ELR (cell line): ENCODE measurements at places on chromosomes 12 and 14.
A peak's percentile ranks its signal among the peaks of the same experiment; 100 is the strongest.

DNA sequence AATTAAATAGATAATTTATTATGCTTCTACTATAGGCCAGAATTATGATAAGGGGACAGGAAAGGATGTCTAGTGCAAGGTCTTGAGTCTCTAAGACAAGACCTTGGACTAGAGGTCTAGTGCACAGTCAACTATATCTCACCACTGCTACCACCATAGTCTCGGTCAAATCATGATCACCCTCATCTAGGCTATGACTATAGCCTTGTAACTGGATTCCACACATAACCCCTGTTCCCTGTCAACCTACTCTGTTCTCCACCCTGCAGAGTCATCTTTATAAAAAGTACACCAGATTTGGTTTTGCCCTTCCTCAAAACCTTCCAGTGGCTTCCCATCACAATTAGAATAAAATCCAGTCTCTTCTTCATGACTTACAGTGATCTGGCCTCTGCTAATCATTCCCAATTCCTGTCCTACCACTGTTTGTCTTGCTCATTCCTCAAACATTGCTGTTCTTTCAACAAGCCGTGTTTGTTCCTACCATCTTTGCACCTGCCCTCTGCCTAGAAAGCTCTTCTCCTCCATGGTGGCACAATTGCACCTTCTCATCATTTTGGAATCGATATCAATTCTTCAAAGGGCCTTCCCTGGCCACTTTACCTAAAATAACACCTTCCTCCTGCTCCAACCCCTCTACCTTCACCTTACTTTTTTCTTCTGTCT, 169.4 kb downstream of the FOXN3 start:
- DNase-seq: no peak

DNA sequence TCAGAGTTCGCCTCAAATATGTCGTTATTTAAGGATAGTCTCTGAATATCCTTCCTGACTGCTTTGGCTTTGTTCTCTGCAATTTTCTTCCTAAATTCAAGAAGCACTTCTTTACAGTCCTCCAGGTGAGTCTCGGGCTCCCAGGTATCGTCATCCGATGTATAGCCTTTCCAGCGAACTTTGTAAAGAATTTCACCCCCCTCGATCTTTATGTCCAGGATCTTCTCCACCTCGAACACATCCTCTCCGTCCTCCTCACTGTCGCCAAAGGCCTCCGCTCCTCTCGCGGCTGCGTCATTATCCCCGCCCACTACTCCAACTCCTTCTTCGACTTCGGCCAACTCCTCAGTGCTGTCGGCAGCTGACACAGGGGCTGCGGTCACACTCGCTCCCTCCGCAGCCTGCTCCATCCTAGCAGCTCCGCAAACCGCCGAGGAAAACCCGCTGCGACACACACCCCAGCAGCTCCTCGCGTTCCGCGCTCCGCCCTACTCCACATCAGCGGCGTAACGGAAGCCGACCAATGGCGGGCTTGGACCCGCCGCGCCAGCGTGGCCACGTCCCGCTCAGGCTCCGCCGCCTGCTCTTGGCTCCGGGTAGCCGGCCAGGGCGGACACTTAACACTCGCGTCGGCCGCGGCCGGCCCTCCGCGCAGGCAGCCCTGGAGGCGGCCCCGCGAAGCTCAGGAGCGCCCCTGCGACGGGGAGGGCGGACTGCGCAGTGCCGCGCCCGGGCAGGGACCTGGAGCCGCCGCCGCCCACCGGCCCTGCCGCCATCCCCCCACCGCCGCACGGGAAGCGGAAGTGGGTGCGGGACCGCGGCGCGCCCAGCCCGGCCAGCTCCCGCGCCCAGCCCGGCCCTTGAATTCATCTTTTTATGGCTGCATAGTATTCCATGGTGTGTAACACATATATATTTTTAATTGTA, 4.1 kb downstream of the CD163L1 start:
- DNase-seq: no peak

DNA sequence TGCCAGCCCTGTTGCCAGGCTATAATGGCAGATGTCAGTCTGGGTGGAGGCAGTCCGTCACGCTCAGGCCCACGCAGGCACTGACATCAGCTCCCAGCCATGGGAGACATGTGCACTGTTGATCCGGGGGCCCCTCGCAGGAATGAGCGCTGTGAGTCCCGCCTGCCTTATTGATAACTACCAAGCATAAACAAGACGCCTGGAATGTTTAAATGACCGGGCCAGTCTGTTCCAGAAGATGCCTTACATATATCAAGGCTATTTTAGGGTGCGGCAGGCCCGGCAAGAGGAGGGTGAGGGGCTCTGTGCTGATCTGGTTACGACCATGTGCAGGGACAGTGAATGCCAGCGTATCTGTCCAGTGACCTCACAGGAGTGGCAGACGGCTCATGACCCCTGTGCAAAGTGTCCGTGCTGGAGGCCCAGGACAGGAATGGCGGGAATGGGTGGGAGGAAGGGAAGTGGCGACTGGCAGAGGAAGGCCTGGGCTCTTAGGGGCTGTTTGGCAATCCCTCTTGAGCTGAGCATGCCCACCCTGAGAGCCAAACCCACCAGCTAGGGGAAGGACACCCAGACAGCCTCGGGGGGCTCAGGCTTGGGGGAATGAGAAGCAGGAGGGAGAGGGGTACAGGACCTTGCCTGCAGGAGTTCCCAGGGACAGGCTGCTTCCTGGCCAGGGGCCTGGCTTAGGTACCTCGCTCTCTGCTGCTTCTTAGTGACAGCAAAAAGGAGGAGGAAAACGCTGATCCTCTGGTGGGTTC, 49.3 kb downstream of the DLK1 start:
- no peak for DNase-seq

DNA sequence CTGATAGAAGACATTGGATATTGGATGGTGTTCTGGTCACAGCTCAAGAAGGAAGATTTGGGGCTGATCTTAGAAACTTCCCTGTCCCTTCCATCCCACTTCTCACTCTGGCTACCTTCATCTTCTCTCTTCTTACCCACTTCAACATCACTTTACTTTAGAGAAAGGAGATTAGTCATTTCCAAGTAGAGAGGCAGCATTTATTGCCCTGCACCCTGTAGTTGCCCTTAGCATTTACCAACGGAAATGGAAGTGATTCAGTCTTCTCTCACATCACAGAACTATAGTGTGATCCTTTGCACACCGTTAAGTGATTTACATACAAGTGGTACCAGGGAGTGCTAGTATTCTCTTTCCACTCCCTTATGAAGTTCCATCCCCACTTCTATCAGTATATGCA, 52.4 kb downstream of the PHLDA1 start:
- peak; percentile 92 for DNase-seq

GRCh38 chr12:57865084-57865751, 18.7 kb upstream of the CTDSP2 start:
- DNase-seq: peak; percentile 90

DNA sequence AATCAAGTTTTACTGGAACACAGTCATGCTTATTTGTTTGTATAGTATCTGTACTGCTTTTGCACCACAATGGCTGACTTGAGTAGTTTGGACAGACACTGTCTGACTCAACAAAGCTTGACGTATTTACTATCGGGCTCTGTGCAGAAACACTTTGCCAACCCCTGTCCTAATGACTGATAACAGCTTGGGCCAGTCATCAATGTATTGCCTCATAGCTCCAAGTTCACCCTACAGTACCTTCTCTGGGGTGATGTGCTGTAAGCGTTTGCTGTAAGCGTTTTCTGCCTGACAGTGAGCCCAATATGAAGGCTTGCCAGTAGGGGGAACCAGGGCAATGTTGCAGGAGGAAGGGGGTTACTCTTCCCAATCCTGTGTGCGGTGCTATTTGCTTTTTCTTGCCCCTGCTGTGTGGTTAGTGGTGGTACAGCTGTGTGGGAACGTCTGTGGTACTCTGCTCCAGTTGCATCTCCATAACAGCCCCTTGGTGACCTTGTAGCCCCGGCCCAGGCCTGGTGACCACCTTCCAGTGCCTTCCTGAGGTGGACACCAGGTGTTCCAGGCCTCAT, 5.4 kb upstream of the CCDC177 start:
- peak; percentile 62 for DNase-seq

GRCh38 chr12:96069511-96070231, 34.3 kb upstream of the LTA4H start:
- DNase-seq: no peak

DNA sequence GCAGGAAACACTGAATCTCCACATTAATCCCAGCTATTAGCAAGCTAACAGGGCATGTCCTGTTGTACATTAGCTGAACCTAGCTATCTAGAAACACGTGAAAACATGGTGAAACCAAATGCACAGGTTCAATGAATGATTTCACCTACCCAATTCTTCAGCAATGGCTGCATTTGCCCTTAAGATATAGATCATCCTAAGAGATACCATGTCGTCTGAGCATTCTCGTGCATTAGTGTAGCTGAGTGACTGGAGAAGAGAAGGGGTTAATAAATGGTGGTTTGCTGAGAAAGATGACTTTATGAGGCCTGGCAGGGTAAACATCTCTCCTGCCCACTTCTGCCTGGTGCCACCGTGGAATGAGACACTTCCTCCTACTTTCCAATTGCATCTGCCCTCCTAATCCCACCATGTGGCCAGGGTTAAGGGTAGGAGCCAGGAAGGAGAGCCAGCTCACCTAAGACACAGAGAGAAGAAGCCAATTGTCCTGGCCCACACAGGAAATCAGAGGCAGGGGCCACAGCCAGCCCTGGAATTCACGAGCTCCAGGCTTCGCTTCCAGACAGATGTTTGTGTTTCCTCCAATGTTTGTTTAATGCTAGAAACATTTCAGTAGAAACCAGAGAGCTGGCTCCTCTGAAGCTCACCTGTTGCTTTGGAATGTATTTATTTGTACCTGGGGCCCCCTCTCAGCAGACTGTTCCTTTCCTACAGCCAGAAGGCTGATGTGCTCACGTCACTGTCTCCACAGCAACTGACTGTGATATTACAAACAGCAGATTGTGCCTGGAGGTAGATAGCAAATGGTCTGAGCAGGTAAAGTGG, 126.0 kb upstream of the PARP11 start:
- DNase-seq: no peak

DNA sequence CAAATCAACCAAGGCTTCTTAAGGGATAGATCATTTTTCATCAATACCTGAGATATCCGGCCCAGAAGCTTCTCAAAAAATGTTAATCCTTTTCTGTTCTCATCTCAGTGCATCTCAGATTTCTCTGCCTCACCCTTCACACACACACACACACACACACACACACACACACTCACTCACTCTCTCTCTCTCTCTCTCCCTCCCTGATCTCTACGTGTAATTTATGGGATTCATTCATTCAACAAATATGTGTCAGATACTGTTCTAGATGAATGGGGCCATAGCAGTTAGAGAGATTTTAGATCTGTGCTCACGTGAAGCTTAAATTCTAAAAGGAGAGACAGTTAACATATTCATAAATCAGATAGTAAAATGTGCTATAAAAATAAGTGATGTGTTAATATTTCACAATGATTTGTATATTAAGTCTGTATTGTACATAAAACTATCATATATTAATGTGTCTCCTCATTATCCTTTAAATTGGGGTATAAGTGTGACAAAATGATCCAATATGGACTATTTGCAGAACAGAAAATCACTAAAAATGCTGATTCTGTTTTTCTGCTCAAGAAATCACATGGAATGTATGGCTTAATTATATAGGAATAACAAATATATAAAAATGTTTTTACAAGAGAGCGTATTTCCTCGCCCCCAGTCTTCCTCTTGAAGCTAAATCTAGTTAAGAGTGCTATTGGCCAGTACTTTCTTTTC, 7.3 kb upstream of the FRMD6 start:
- peak; percentile 56 for DNase-seq

GRCh38 chr14:23468704-23469126, 788 bp upstream of the NGDN start:
- no peak for DNase-seq

- no peak for DNase-seq
Measured at GRCh38 chr12:52132754-52133161, 53.3 kb downstream of the SMIM41 start.

DNA sequence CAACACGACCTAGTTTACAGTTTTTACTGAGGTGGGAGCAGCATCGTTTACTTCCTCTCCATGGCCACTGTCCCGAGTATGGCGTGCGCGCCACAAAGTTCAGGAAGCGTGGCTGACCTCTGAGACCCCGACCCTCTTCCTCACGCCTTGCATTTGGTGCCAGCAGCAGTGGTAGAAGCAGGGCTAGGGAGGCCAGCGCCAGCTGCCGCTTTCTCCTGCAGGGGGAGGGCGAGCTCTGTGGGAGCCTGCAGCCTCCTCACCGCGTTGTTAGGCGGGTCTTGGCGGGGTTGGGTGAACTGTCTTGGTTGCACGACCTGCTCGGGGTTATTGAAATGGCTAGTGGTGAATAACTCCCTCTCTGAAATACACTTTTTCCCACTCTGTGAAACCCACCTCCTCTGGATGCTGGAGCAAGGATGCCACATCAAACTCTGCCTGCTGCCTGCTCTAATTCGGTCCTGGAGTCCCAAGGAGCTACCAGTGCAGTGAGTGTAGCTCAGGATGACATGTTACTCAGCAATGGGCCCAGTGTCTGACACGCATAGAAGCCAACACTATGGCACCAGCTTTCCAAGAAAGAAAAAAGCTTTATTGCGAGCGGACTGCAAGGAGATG, 22.3 kb upstream of the TDRD9 start:
- DNase-seq: peak; percentile 37

GRCh38 chr14:22390824-22391461, 198.1 kb downstream of the DAD1 start:
- no peak for DNase-seq

- peak; percentile 38 for DNase-seq
Measured at GRCh38 chr12:75437564-75437963, 43.0 kb upstream of the GLIPR1 start.

GRCh38 chr14:83798421-83798820, 1731.5 kb upstream of the FLRT2 start:
- no peak for DNase-seq

GRCh38 chr14:103070971-103071542, 13.0 kb upstream of the LBHD2 start:
- DNase-seq: no peak

- DNase-seq: no peak
Measured at GRCh38 chr14:68359837-68360552, 432.9 kb downstream of the ZFP36L1 start.

- DNase-seq: peak; percentile 53
Measured at GRCh38 chr14:51165415-51165814, 70.5 kb upstream of the TRIM9 start.

GRCh38 chr12:13588574-13588973, 392.0 kb downstream of the EMP1 start:
- no peak for DNase-seq

DNA sequence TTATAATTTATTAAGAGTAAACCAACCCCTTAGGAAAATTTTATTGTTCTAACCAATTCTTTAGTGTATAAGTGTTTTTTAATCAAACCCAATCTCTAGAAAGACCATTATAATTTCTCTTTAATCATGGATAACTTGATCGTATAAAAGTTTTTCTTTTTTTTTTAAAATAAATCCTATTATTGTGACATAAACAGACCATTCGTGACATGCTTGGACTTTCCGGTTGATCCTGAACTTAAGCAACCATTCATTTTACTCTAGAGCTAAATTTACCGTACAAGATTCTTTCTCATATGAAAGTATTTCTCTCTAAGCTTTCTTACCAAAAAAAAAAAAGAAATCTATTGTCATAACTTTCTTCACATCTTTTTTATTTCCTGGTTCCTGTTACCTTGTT, 32.6 kb upstream of the SLC38A4 start:
- peak; percentile 39 for DNase-seq
